Activated CD4-positive, alpha-beta T cell treated with anti-CD3 and anti-CD28 coated beads for 36 hours (primary cell): ENCODE measurements at places on chromosomes 3 and 15.

GRCh38 chr15:39880718-39881387, 39.2 kb downstream of the GPR176 start:
- DNase-seq, result no peak

GRCh38 chr3:47421741-47422649, 41.2 kb downstream of the PTPN23 start:
- peak; percentile 57 for DNase-seq

GRCh38 chr3:123693584-123694190, 108.8 kb upstream of the HACD2 start:
- DNase-seq, result no peak

DNA sequence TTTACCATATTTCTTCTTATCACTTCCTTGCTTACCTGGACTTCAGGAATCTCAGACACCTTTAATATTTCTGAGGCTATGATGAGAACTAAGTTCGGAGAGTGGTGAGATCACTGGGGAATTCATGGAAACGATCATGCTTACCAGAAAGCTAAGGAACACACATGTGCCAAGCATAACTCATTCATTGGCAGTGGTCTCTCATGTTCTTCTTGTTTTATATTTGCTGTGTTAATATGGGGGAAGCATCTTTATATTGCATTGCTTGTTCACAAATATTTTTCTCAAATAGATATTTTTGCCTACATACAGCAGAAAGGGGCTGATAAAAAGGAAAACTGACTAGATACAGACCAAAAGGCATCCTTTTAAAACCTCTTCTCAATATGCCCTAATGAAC, 55.8 kb downstream of the COL6A6 start:
- DNase-seq, result no peak

GRCh38 chr15:65323071-65323511, 18.6 kb downstream of the RNU5B-1 start:
- no peak for DNase-seq

DNA sequence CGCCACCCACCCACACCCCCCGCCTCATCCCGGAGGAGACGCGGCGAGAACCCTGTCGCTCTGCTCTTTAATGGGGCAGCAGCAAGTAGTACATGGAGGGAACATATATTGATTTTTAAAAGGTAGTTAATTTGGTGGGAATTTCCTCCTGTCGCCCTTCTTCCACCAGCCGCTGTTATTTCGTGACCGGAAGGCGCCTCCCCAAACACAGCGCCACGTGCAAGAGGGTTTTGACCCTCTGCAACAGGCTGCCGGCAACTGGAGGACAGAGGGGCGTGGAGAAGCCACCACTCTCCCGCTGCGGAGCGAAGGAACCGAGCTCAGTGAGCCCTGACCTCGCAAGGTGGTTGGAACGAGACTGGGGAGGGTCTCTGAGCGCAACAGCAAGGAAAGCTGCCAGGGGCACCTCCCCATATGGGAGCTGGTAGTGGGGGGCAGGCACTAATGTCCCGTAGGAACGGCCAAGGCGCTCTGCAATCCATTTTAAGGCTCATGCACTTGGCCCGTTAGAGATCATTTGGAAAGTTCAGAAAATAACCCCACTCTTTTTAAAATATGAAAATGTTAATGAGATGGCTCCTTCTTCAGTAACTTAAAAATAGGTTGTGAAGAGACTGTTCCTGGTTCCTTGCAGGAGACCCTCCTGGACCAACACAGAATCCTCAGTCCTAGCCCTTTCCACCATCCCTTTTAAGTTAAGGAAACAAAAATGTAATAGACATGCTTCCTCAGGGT, 4.3 kb downstream of the ONECUT1 start:
- no peak for DNase-seq

DNA sequence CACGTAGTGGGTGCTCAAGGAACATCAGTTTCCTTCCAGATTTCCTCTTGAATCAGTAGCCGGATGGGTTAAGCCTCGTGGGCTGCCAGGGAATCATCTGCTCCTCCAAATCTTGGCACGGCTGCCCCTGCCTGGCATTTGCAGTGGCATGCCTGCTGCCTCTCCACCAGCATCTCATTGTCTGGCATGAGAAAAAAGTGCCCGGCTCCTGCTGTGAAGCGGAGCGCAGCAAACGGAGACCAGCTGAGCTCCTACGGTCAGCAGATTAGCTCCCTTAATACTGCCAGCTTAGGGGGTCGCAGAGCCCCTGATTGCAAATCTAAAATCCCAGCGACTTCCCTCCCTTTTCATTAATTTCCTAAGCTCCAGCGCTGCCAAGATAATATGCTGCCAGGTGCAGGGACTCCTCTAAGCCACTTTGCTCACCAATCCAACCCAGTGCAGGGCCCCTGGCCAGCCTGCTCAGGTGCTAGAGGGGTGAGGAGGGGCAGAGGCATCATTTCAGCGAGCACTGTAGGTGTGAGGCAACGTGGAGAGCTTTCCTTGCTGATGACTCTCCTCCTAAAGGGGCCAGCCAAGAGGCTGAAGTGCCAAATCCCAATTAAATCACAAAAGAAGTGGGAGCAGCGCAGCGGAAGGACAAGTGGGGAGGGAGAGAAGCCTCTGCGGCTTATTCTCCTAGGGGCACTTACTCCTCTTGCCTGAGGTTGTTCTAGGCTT, 49.6 kb upstream of the ST8SIA2 start:
- no peak for DNase-seq

GRCh38 chr15:82093325-82093724, 47.5 kb upstream of the MEX3B start:
- no peak for DNase-seq

GRCh38 chr15:58227706-58228543, 89.7 kb downstream of the AQP9 start:
- peak; percentile 84 for DNase-seq

DNA sequence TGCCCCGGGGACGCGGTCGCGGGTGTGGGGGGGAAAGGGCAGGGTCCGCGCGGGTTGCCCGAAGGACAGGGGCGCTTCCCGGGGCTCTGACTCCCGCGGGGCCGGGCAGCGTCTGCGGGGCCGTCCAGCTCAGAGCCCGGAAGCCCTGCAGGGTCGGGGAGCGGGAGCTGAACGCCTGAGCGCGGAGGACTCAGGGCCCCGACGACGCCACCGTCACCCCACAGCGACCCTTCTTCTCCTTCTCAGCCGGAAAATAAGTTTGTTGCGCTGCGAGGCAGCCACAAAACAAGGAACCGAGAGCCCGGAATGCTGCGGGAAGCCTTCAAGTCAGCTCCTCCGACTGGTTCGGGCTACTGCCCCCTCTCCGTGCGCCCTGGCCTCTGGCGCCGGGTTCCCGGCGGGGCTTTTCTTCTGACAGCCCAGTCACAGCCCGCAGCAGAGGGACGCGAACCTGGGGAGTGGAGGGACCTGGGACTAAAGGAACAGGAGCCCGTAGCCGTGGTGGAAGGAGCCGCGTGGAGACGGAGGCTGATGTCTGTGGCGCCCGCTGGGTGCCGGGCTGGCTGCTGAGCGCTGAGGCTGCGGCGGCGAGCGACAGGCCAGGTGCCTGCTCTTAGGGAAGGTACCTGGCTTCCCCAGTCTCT, 484 bp downstream of the CNTN4 start:
- peak; percentile 11 for DNase-seq

GRCh38 chr15:77352887-77353286, 67.0 kb downstream of the PEAK1 start:
- DNase-seq, result no peak

- no peak for DNase-seq
These were observed 60.9 kb upstream of the ATP11B start for GRCh38 chr3:182732232-182733015.

DNA sequence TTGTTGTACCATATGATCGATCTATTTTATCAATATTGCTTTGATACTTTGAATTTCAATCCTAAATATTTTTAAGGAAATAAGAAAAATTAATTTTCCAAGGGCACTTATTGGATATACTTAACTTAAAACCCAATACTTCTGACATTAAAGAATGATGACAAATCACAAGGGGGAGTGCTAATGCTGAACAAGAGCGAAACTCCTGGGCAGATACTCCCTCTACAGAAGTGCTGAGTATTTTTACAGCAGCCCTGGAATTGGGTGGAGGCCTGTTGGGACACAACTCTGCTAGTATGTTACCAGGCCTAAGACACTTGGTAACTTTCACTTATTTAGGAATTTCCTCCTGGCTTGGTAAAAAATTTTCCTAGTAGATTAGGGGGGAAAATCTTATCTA, 46.2 kb downstream of the DENND6A start:
- no peak for DNase-seq

- DNase-seq, result no peak
These were observed 3.2 kb downstream of the HIGD2B start for GRCh38 chr15:72682772-72683171.

DNA sequence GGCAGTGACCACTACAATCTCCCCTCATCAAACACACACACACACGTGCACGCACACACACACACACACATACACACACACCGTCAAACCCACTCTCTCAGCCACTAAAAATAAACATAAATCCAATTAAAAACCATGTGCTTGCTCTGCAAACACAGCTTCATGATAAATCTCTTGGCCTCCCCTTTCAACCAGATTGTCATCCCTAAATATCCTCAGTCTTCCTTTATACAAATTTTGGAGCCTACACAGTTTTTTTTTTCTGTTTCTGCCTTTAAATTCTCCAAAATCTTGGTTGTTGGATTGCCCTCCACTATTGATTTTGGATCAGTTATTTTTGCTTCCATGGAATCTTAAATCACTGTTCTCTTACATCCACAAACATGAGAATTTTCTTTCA, 245.6 kb downstream of the SATB1 start:
- no peak for DNase-seq

- DNase-seq, result no peak
These were observed 2.0 kb downstream of the FSTL1 start for GRCh38 chr3:120448756-120449155.

DNA sequence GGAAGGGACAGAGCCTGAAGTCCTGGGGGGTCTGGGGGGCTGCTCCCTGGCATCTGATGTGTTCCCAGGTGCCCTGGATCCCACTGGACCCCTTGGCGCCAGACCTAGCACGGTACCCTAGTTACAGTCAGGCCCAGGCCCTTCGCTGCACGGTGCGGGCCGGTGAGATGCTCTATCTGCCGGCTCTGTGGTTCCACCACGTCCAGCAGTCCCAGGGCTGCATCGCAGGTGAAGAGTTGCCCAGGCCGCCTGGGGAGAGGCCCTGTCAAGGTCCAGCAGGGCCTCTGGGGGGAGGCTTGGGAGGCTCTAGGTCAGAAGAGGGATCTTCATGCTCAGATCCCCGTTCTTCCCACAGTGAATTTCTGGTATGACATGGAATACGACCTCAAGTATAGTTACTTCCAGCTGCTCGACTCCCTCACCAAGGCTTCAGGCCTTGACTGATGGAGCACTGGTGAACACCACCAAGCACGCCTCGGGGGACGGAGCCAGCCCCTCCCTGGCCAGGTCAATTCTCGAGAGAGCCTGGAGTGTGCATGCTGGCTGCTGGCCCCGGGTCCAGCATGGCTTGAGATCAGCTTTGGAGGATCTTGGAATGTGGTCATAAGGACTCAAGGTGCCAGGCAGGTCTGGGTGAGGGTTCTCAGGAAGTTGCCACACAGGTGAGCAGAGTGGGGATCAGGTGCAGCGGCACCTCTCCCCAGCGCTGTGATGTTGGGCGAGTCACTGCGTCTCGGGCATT, 1.8 kb upstream of the PLA2G4B start:
- DNase-seq, result no peak

DNA sequence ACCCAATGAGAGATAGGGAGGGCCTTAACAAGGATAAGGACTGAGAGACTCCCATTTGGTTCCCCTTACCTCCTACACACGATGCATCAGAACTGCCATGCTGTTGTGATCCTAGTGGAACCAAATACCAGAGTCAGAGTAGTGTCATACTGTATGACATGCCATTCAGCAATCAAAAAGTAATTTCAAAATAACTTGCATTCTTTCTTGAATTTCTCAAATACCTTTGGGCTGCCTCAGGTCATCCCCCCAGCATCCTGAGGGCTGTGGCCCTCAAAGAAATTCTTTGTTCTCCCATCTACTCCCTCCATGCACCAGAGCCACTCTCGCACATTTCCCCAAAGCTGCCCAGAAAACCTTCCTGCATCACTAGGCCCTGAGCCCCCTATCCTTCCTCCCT, 68.9 kb upstream of the PPP2R3A start:
- no peak for DNase-seq

DNA sequence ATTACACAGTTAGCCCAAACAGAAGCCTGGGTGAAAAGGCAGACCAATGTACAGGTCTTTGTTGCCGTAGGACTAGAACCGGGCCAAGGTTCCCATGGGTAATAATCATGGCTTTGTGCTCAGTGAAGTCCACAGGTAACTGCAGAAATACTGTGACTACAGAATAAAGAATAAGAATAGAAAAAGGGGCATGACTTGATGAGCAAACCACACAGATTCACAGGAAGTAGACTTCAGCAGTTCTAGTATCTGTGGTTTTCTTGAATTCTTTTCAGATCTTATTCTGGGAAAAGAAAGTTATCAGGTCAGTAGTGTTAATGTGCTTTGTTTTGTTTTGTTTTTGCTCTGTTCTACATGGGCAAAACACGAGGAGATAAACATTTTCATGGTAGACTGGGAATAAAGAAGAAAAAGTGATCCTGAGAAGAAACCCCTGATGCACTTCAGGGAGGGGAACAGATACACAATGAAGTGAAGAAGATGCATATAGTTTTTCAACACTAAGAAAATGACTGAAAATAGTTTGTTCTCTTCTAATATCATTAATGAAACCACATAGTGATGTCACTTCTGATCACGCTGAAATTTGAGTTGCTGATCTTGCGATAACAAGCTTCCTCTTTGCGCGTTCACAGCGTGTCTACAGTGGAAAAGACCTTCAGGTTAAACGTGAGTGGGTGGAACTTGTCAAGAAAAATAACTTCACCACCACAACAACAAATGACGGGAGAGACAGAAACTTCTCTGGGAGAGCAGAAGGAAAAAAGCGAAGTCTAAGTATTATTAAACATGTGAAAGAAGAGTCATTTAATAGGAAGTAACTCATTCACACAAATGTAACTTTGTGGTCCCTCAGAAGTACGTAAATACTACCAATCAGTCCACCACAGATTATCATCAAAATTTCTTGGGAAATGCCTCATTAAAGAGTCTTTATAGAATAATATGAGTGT, 315.8 kb upstream of the SATB1 start:
- DNase-seq, result peak; percentile 76

- peak; percentile 1 for DNase-seq
These were observed 747 bp downstream of the MYL3 start for GRCh38 chr3:46862369-46863025.

GRCh38 chr3:55362210-55362960, 124.7 kb downstream of the WNT5A start:
- DNase-seq, result no peak

- no peak for DNase-seq
These were observed 6.5 kb downstream of the ARHGEF3 start for GRCh38 chr3:56795097-56795828.

DNA sequence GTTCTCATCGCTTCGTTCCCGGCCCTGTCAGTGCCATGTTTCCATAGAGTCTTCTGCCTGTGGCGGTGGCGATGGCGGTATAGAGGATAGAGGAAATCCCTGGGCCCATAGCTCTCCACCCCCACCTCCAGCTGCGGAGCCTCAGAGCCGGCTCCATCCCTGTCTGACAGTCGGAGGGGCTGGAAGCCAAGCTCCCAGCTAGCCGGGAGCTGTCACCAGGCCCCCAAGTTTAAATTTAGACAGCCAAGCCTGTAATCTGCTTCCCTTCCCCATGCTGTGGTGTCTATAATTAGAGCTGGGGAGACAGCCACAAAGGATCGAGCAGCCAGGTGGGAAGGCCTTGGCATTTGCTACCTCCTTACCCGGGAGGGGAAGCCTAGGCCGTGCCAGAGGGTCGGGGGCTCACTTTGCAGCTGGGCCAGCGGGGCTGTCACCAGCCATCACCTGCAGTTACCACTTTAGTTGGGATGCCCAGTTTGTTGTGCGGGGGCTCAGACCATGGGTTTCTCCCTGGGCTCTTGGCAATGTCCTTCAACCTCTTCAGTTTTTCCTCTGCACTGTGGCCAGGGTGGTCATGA, 56.3 kb upstream of the SEC13 start:
- DNase-seq, result no peak
